ENCODE measurements at places on chromosomes 1 and 21.

DNA sequence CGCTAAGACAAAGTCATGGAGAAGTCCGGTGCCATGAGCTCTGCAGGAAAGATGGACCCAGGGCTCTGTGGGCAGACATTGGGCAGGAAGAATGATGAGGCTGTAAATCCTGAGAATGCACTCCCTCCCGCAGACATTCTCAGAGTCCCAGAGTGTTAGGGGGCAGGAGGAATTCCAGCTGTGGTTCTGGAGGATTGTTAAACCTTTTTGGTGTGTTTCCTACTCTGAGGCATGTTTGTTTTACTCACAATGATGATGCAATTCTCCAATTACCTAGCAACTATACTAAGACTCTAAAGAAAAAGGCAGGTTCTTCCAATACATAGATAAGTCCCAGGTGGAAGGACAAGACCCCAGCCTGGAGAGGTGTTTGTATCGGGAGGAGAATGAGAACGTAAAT is 2.8 kb upstream of the CAPN9 start:
- peak; percentile 31 for DNase-seq

DNA sequence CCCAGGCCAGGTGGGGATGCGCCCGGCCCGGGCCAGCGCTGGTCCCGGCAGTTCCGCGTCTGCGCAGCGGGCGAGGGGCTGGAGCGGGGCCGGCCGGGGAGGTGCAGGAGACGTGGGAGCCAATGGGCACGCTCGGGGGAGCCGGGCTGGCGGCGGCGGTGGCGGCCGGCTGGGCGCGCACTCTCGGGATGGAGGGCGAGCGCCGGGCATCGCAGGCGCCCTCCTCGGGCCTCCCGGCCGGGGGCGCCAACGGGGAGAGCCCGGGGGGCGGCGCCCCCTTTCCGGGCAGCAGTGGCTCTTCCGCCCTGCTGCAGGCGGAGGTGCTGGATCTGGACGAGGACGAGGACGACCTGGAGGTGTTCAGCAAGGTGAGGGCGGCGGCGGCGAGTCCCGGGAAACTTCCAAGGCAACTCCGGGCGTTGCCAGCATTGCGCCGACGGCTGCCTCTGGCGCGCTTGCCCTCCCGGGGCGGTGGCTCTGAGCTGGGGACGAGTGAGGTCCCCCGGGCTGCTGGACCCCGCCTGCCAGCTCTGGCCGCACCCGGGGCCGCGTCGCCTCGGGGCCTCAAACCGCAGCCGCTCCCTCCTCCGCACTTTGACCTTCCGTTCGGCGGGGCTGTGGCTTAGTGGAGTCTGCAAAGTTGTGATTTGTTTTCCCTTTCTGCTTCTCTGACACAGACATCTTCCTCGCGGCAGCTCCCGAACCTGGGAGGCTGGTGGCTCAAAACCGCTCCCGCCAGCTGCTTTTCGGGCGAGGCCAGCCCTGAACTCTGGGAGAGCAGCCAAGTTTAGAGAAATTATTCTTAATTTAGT is at the start of gene SNX7:
Gene SNX7, plus strand, starts transcription at position 178 of the 812 bp plus-strand sequence. Its CDS starts 11 bp downstream, at position 189.
- DNase-seq = peak; percentile 75

DNA sequence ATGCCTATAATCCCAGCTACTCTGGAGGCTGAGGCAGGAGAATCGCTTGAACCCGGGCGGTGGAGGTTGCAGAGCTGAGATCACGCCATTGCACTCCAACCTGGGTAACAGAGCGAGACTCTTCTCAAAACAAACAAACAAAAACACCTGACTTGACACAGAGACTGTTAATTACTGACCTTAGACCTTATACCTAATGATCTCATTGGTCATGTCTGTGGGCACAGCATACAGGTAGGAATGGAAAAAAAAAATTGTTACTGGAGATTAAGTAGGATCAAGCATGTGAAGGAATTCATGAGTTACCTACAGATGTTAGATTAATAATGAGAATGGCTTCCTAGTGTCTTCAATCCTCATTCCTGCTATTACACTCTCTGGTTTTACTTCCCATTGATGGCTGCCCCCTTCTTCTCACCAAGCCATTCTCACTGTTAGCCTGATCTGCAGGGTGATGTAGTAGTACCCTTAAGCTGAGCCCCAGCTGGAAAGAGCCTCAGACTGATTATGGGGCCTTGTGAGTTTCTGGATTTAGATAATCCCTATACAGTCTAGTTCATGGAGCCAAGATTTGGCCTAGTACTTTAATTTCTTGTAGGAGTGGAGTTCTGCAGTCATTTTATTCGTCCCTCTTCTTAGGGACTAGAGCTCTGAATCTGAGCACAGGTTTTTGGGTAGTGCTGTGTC is 8.8 kb downstream of the TBCE start:
- no peak for DNase-seq

GRCh38 chr1:156822680-156823079 is 6.0 kb upstream of the SH2D2A start:
- DNase-seq = no peak

DNA sequence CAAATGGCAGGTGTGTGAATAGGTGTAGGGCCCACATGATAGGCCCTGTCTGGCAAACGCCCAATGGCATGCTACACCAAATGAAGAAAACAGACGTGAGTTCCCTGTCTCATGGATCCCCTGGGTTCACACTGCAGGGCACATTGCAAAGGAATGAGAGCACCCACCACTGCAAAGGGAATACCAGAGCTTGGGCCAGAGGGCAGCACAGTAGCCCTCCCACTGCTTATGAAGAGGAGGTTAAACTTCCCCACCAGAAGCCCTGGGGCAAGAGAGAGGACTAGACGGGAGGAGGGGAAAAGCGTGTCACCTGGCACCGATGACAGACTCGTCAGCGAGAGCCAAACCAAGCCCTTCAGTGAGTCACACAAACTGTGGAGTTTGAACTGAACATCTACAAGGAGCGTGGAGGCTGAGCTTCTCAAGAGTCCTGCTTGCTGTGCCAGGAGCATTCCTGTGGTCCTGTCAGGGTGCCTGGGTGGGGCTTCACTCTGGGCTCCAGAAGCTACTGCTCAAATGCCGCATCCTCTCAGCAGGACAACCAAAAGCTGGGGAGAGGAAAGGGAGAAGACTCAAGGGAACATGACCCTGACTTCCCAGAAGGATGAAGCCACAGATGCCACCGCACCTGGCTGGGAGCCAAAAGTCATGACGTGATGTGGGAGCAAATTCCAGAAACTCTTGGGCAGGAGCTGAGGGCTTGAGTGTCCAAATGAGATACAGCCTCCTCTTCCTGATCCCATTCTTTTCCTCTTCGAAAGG is 61.1 kb downstream of the TOMM20 start:
- DNase-seq = peak; percentile 99

DNA sequence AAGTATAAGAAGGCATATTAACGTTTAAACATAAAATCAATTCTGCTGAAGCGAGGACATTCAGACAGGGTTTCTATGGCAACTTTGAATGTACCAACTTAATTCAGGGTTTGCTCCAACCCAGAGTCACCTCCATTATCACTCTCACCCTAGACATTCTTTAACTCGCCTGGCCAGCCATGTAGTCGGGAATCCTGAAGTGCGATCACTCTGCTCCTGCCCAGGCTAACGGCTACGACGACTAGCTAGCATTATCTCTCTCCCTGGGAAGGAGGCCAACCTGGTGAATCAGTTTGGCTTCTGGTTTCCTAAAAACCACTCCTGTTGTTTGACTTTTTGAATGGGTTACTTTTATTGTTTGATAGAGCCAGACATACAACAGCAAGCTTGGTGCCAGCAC is 38.9 kb upstream of the ZBTB18 start:
- peak; percentile 74 for DNase-seq

- peak; percentile 72 for DNase-seq
Measured at GRCh38 chr1:15272009-15272781, 25.2 kb downstream of the FHAD1 start.

GRCh38 chr21:46092026-46092764 is 5.7 kb upstream of the COL6A2 start:
- DNase-seq = peak; percentile 74

DNA sequence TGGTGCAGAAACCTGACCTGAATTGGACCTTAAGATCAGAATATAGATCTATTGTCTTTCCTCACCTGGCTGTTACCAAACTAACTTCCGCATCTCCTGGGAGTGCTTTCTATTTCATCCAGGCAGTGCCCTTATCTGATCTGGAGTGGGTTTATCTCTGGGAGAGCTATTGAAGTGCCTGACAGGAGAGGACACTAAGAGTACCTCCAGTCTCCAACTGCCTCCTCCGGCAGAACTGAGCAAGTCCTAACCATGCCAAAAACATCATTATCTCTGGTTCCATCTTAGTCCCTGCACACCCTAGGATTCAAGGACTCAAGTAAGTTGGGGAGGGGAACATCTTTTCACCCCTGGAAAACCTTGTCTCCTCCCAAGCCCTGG is 12.4 kb upstream of the KCNJ15 start:
- DNase-seq = no peak

- no peak for DNase-seq
Measured at GRCh38 chr1:197806718-197807117, 31.4 kb upstream of the DENND1B start.

All from HT1080 (cell line).